T-helper 1 cell (primary cell): ENCODE measurements at places on chromosomes 16 and 17.

GRCh38 chr17:73696251-73696650, 52.0 kb upstream of the SDK2 start:
- DNase-seq = no peak

GRCh38 chr17:67879662-67880061, 54.4 kb downstream of the BPTF start:
- no peak for DNase-seq

DNA sequence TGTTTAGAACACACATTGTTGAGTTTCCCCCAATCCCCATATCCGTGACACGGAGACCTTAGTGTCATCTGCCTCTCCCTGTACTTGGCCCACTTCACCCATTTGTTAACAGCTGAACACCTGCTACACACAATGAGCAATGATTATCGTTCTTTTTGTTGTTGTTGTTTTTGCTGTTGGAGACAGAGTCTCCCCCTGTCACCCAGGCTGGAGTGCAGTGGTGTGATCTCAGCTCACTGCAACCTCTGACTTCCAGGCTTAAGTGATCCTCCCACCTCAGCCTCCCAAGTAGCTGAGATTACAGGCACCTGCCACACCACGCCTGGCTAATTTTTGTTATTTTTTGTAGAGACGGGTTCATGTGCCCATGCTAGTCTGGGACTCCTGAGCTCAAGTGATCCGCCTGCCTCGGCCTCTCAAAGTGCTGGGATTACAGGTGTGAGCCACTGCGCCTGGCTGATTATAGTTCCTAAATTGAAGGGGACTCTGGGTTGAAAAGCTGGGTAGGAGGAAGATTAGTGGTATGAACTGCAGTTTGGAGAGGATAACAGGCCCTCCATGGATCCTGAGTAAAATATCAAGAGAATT, 21.6 kb downstream of the NDE1 start:
- DNase-seq = no peak

GRCh38 chr17:62664336-62665120, 37.1 kb downstream of the MRC2 start:
- no peak for DNase-seq

- no peak for DNase-seq
Measured at GRCh38 chr16:46748775-46749705, 896 bp upstream of the MYLK3 start.

DNA sequence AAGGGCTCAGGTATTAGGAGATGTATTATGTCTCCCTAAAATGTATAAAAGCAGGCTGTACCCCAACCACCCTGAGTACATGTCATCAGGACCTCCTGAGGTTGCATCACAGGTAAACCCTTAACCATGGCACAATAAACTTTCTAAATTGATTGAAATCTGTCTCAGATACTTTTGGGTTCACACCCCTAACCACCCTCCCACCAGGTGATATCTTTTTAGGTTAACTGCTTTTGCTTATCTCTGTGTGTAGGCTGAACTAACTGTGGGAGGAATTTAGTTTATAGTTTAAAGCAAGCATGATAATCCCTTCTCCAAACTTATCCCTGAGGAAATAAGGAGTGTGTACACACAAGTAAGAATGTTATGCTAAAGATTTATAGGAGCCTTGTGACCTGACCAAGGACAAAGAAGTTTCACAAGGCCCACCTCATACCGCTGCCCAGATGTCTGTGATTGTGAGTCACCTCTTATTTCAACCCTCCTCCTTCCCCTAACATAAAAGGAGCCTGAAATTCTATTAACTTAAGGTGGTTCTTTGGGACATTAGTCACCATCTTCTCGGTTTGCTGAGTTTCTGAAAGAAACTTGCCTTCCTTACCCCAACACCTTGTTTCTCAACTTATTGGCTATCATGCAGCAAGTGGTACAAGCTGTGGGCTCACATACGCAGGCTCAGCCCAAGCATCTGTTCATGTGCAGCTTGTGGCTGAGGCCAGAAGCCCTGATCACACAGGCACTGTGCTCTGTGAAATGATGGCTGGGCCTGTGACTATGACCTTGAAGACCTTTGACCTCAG, 11.3 kb downstream of the PRSS22 start:
- DNase-seq = no peak

- no peak for DNase-seq
Measured at GRCh38 chr17:924711-925475, 54.7 kb downstream of the NXN start.
